Tongue (tissue), 3 donors: ENCODE measurements at places on chromosomes 3 and 15.

- DNase-seq, result no peak
Measured at GRCh38 chr15:20349774-20350498, 191.7 kb downstream of the GOLGA6L6 start.

GRCh38 chr3:156751461-156752025, 74.6 kb upstream of the LEKR1 start:
- DNase-seq, result peak; percentile 80

DNA sequence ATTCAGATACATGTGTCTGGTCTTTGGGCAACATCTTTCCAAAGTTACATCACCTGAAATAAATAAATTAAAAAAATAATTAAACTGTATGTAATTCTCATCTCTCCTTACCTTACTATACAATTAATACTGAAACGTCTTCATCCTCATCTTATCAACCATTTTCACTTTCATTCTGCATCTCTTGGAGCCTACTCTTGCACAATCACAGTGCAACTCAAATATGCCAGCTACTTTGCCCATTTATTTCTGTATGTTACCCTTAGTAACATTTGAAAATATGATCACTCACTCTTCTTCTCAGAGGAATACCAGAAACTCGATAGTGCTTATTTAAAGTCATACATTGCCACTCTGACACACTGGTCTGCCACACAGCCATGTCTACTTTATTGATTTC, 1357.1 kb upstream of the CADM2 start:
- no peak for DNase-seq

GRCh38 chr3:47404955-47405790, 24.4 kb downstream of the PTPN23 start:
- peak; percentile 51 for DNase-seq

DNA sequence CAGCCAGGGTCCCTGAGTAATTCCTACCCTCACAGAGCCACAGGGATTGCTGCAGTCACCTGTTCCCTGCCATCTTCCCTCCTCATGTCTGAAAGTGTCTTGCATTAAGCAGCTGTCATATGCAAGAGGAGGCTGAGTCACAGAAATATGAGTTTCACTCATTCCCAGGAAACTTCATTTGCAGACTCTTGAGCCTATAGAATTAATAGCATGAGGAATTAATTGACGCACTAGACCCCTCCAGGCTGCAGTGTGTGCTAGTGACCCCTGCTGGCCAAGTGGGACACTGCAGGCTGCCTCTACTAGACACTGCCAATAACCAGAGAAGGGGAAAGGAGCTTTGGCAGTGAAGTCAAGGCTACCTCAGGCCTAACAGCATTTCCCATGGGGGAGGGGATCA, 50.6 kb upstream of the SLC6A1 start:
- DNase-seq, result no peak

DNA sequence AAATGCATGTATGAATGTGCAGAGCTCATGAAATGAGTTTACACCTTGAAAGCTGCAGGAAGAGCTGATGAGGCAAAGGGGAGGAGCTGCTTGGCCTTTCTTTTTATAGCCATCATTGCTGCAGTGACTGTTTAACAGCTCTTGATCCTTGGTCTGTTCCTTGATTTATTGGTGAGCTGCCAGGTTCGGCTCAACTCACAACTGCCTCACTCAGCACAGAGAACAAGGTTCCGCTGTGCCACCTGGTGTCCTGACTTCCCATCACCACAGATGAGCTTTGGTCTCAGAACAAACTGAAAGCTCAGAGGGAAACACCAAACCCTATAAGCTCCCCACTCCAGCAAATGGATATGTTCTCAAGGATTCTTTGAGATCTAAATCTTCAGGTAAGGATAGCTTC, 626.1 kb downstream of the MAGI1 start:
- DNase-seq, result peak; percentile 67

DNA sequence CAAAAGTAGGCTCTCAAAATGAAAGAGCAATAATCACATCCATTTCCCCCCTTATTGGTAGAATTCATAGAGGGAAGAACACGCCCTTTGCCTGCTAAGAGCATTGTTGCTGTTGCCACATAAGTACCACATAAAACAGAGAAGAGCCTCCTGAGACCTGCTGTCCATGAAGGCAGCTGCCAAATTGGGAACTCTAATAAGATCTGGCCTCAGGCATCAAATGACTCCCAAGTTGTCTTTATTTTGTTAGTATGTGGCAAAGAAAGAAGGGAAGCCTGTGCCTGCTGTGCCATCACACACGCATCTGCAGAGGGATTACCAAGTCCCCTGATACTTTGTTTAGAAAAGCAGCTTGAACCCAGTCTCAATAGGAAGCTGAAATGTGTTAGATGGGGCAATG, 23.9 kb downstream of the VGLL3 start:
- no peak for DNase-seq

DNA sequence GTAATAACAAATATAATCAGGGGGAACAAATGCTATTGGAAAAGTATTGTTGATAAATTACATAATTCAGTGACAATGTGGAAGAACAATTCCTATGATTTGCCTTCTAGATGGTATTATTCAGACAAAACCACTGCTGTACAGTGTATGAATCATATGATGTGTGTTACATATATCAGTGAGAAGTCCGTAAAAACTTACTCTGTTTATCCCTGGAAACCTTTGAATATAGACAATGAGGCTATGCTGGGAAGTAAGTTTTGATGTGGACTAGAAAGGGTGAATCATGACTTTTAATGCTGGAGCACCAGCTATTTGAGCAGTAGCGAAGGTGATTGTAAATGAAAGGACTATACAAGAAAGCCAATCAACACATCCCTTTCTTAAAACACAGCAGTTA, 17.9 kb downstream of the C3orf38 start:
- no peak for DNase-seq

DNA sequence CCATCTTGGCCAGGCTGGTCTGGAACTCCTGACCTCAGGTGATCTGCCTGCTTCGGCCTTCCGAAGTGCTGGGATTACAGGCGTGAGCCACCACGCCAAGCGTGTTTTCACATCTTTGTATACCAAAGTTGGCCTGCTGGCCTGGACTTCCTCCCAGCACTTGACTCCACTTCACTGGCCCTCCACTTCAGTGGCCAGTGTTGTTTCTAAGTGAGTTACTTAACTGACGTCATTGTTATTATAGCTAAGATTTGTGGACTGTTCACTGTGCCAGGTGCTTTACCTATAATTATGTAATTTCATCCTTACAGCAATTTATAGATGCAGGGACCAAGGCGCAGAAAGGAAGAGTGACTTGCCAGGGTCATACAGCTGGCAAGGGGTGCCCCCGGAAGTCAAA, 52.0 kb downstream of the HRH1 start:
- DNase-seq, result no peak

DNA sequence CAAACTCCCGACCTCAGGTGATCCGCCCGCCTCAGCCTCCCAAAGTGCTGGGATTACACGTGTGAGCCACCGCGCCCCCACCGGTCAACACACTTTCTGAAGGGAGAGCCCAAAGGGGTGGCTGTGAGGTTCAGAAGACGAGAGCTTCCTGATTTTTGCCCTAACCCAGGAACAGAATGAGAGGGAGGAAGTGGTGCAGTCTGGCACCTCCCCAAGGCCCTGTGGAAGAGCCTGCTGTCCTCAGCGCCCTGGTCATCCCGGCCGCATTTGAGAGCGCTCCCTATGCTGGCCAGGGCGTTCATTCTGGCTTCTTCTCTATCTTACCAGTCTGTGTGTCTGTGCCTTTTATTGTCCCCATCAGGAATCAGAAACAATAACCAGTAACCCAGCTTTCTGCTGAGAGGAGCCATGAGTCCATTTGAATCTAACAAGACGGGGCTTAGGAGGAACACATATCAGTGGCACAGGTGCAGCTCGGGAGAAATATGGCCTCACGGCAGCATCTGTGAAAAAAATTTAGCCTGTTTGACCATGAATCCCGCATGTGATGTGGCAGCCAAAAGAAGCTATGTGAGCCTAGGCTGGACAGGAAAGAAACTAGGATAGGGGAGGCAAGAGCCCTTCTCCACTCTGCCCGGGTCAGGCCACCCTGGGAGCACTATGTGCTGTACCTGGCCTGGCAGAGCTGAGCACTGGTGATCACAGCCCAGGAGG, 12.9 kb downstream of the BDH1 start:
- DNase-seq, result no peak

DNA sequence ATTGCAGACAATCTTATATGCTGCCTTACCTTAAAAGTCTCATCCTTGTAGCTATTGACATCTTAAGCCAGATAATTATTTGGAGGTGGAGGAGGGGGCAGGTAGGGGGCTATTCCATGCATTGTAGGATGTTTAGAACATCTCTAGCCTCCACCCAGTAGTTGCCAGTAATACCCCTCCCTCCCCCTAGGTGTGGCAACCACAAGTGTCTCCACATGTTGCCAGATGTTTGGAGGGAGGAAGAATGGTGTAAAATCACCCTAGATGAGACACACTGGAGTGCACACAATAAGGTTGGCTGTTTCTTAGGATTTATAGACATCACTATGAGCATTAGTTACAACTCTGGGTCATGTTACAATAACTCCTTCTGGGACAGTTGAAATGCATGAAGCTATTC, 27.4 kb downstream of the GORASP1 start:
- DNase-seq, result no peak

DNA sequence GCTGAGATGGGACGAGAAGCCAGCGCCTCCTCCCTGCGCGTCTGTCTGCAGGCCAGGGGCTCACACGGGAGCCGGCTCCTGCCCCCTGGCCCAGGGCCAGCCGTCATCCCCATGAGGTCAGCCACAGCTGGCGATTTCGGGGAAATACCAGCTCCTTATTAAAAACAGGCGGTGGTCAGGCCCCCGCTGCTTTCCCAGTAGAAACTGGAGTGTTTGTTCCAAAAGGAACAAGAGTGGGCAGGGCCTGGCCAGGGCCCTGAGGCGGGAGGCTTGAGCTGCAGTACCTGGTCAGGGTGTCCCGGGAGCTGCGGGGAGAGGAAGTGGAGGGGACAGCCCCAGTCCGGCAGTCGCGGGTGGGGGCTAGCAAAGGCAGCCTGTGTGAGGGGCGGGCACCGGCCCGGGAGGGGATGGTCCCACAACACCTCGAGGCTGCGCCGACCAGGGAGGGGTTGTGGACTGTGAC, 17.8 kb downstream of the MYL3 start:
- DNase-seq, result peak; percentile 87

- no peak for DNase-seq
Measured at GRCh38 chr3:119911748-119912147, 129.8 kb downstream of the NR1I2 start.

GRCh38 chr3:37905346-37905745, 43.7 kb downstream of the CTDSPL start:
- no peak for DNase-seq

DNA sequence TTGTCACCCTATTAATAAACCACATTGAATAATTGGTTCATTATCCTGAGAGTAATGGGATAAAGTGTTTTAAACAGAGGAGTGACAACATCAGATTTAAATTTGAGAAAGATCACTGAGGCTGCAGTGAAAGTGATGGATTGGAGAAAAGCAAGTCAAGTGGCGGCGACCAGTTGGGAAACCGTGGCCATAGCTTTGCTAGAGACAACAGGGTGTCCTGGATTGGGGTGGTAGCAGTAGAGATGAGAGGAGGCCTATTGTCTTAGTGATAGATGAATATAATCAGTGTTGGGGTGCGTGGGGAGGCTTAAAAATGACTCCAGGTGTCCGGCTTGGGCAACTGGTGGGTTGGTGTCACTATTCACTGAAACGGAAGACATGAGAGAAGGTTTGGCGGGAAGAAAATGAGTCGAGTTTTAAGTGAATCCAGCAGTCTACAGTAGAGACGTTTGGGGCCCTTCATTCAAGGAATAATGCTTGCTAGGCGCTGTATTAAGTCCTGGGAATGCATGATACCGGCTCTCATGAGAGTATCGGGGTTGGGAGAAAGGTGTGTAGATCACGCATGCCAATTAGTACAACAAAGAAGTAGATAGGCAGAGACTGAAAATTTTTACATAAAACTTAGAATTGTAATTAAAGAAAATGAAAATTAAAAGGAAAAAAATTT, 819 bp downstream of the NEK4 start:
- no peak for DNase-seq

DNA sequence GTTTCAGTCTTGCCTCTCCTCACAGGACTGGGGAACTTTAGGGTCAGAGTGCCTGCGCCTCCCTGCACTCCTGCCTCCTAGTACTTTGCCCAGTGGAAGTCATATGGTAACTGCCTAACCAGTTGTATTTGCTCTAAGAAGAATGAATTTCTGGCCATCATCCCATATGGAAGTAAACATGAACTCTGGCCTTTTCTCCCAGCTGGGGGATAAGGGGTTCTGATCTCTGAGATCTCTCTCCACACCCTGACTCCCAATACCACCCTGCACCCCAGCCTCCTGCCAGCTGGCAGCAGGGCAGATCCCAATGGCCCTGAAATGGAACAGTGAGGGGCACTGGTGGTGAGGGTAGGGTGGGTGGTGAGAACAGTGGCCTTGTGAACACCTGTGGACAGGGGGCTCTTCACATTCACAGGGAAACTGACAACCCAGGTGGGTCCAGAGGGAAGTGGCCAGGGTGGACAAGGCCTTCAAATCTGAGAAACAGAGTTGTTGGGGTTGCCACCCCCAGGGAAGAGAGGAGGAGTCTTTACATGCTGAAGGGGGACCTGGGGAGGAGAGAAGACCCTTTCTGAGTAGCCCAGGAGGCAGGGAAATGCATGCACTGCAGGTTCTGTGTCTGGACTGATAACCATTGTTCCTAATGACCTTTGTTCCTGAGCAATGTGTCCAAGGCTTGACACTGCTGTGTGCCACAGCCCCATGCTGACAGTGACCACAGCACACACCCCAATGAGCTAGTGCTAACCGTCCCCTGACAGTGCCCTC, 36.9 kb downstream of the RHCG start:
- DNase-seq, result no peak

DNA sequence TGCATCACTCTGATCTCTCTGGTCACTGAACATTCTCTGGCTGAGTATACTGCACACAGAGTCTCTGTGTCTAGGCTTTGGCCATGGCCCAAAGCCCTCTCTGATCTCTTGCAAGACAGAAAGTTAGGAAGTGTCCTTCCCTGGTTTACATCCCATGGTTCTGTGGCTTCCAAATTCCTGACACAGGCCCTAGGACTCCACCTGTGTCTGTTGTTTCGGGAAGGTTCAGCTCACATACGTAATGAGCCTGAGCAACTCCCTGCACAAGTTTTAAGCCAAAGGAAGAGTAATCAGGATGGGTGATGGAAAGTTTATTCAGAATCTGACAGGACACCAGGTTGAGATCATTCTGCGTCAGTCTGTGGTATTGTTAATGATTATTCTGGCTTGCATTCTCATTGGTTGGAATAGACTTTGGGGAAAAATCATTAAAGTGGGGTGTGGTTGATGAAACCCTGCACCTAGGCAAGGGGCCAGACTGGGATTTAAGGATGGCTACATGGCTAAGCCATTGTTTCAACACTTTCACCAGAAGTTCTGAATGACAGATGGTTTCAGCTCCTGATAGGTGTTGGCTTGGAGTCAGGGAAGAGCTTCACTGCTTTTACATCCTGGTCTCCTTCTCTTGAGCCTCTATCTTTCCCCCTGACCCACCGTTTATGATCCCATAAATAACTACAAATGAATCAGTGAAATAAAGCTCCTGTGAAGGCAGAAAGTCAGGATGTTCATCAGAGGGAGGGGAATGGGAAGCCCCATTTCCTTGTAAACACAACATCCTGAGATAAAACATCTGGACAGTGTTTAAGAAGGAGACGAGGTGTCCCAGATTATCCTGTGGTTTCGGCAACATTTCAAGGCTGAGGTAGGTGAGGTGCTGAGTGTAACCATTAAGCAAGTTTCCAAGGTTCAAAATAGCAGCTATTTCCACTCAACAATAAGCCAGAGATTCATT, 14.1 kb downstream of the LCMT2 start:
- peak; percentile 68 for DNase-seq
